Endothelial cell (in vitro differentiated cells): ENCODE measurements at places on chromosomes 3 and 15.

GRCh38 chr3:156834962-156835535, 8.9 kb downstream of the LEKR1 start:
- no peaks in the 10 kb centered on the region for H3K36me3 ChIP-seq
- no peak overlapping the region for H3K27ac ChIP-seq
- H3K4me3 ChIP-seq: no peak overlapping the region
- DNase-seq: no peak

GRCh38 chr3:159322322-159322939, 520.6 kb downstream of the MFSD1 start:
- DNase-seq: peak; percentile 66
- peaks cover 1% of the 10 kb centered on the region for H3K4me1 ChIP-seq
- no peak overlapping the region for H3K4me3 ChIP-seq
- no peaks in the 10 kb centered on the region for H3K27me3 ChIP-seq
- H3K27ac ChIP-seq: no peak overlapping the region

GRCh38 chr3:15347063-15347736, 14.8 kb upstream of the SH3BP5 start:
- no peaks in the 10 kb centered on the region for H3K4me1 ChIP-seq
- H3K36me3 ChIP-seq: no peaks in the 10 kb centered on the region
- H3K27ac ChIP-seq: no peak overlapping the region
- DNase-seq: no peak
- no peak overlapping the region for H3K4me3 ChIP-seq

DNA sequence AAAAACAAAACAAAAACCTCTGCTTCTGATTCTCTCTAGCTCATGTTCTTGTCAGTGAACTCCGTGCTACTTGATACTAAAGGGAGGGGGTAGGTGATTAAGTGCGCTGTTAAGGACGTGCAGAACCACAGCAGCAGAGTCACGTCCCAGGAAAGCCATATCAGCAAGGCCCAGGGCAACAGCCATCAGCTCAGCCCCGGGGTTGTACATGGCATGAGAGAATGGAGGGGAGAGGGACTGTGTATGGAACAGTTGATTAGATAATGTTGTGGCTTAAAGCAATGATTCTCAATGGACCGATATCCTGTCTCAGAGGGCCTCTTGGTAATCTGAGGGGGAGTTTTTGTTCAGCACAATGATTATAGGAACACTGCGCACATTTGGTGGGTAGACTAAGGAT, 27.6 kb downstream of the C2CD4A start:
- no peak overlapping the region for H3K27ac ChIP-seq
- H3K36me3 ChIP-seq: no peaks in the 10 kb centered on the region

DNA sequence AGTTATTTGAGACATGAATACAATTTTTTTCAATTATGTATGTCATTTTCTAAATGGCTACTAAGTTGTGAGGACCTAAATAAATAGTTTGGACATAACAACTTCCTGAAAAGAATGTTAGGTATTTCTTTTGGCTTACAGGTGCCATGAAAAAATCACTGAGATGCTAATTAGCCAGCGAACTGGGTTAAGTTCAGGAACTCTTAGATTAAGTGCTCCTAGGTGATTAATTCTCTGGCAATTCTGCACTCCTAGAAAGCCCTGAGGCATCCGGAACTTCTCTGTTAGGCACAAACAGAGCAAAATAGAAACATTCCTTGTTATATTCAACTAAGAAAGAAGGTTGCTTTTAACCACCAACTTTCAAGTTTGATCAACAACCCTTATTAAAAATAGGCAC, 192.3 kb downstream of the STAG1 start:
- H3K4me3 ChIP-seq: no peak overlapping the region
- H3K27me3 ChIP-seq: no peaks in the 10 kb centered on the region
- H3K27ac ChIP-seq: no peak overlapping the region
- H3K4me1 ChIP-seq: no peaks in the 10 kb centered on the region

DNA sequence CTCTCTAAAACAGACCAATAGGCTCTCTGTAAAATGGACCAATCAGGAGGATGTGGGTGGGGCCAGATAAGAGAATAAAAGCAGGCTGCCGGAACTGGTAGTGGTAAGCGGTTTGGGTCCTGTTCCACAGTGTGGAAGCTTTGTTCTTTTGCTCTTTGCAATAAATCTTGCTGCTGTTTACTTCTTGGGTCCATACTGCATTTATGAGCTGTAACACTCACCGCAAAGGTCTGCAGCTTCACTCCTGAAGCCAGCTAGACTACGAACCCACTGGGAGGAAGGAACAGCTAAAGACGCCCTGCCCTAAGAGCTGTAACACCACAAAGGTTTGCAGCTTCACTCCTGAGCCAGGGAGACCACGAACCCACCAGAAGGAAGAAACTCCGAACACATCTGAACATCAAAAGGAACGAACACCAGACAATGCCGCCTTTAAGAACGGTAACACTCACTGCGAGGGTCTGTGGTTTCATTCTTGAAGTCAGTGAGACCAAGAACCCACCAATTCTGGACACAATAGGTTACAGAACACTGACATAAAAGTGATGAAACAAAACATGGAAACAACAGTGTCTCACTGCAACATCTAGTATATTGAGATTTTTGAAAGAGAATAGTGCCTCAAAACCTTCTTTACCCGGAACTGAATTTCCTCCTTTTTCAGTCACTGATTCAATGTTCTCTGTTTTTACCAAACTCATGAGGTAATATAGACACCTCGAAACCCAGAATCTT, 28.8 kb upstream of the PLSCR2 start:
- DNase-seq: no peak
- no peaks in the 10 kb centered on the region for H3K36me3 ChIP-seq
- H3K27ac ChIP-seq: no peak overlapping the region
- no peak overlapping the region for H3K4me3 ChIP-seq
